CD4-positive, alpha-beta T cell (primary cell): ENCODE measurements at places on chromosomes 7 and 10.

DNA sequence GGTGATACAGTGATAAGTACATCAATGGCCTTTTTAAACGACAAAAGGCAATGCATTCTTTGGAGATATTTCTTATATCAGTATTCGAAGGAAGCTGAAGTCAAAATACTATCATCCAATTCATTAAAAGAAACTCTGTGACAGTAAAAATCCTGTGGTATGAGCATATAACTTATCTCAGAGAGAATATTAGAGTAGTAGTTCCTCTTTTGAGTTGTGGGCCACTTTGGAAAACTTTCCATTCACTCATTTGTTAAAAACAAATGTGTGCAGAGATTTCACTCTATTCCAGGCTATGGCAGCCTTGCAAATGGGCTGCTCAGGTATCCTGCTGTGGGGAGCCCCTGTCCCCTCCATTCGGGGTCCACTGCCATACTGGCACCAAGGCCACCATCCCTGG lies 55.3 kb upstream of the ZNF438 start:
- no peak for DNase-seq

- no peak for DNase-seq
Observed at GRCh38 chr10:86798611-86799010, 42.2 kb downstream of the BMPR1A start.

DNA sequence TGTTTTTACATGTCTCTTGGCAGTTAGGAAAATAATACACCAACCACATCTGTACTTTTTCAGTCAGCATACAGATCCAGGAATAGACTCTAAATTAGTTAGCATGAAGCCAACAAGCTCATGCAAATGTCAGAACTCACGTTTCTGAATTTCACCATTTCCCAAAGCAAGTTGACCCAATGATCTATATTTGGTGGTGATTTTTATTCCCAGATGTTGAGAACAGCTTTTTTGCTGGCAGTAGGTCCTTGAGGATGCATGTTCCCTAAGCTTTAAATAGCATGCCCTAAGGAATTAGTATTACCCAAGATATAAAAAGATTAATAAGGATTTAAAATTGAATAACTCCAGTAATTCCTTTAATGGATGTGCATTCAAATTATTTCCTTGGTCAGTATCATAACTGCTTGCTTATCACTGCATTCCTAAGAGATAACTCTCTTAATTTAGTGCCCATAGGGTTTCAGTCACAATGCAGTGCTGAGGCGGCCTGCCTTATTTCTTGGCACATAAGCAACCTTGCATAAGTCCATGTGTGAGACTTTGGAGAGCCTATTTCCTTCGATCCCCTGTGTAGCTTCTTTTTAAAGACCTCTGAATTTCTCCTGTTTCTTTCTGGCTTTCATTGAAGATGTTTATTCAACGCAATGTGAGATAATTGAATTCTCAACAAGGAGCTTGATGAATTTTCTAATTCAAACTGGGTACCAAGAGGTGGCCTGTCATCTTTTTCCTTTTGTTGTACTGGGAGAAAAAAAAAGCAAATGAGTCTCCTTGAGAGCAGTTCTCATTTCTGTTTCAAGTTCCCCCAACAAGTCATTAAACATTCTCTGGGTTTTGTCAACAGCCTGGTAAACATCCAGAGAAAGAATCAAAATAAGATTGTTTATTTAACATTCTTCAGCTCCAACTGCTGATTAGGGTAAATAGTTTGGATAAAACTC lies 135.3 kb upstream of the MEOX2 start:
- DNase-seq: no peak

- peak; percentile 37 for DNase-seq
Observed at GRCh38 chr10:21724687-21725367, 190.8 kb downstream of the MLLT10 start.

- DNase-seq: no peak
Observed at GRCh38 chr7:90311175-90311574, 9.9 kb downstream of the FAM237B start.

GRCh38 chr7:34060196-34060947 lies 155.0 kb downstream of the BMPER start:
- no peak for DNase-seq

GRCh38 chr7:135831455-135832195 lies 83.0 kb upstream of the FAM180A start:
- DNase-seq: no peak

DNA sequence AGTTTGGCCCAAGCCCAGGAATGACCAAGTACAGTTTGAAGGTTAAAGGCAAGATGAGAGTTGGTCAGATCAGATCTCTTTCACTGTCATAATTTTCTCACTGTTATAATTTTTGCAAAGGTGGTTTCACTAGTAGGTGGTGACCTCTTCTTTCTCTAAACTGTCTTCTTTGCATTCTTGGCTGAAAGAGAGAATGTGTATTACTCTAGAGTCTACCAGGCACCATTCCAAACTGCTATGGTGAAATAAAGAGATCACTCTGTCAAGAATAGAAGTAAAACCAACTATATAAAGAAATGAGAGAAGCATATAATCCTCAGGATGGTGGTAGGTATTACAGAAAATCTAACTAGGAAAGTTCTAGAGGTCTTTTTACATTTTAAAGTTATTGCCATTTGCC lies 72.7 kb downstream of the DYNC1I1 start:
- no peak for DNase-seq

DNA sequence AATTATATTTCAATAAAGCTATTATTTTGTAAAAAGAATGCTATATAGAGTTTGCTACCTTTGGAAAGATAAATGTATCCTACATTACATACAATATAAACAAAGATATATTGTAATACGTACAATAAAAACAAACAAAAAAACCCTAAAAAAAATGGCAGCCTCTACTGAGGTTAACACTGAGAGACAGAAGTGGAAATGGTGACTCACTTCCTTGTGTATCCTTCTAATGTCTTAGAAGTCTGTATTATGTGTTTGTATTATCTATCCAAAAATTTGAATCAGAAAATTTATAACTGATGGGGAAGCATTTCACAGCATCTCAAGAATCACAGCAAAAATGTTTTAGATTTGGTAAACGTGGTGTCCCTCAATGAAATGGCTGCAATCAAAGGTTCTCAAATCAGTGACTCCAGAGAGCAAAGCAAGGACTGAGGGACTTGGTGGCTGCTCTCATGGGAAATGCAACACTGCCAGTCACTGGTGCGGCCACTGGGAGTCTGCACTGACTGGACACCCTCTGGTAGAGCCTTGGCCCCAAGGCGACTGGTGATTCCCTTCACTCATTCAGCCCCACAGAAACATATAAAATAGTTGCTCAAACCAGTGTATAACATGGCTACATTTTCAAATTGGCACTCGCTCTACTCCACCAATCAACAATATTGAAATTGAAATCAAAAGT lies 53.8 kb downstream of the PANK1 start:
- no peak for DNase-seq

DNA sequence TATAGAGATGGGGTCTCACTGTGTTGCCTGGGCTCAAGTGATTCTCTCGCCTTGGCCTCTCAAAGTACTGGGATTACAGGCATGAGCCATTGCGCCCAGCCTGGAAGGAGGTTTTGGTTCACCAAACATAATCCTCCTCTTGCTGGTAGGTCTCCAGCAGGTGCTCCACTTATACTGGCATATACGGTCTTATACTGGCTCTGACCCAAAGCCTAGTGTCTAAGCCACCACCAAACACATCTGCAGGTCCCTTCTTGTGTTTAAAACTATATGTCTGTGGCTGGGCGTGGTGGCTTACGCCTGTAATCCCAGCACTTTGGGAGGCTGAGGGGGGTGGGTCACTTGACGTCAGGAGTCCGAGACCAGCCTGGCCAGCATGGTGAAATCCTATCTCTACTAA lies 5.4 kb downstream of the MBLAC1 start:
- no peak for DNase-seq

DNA sequence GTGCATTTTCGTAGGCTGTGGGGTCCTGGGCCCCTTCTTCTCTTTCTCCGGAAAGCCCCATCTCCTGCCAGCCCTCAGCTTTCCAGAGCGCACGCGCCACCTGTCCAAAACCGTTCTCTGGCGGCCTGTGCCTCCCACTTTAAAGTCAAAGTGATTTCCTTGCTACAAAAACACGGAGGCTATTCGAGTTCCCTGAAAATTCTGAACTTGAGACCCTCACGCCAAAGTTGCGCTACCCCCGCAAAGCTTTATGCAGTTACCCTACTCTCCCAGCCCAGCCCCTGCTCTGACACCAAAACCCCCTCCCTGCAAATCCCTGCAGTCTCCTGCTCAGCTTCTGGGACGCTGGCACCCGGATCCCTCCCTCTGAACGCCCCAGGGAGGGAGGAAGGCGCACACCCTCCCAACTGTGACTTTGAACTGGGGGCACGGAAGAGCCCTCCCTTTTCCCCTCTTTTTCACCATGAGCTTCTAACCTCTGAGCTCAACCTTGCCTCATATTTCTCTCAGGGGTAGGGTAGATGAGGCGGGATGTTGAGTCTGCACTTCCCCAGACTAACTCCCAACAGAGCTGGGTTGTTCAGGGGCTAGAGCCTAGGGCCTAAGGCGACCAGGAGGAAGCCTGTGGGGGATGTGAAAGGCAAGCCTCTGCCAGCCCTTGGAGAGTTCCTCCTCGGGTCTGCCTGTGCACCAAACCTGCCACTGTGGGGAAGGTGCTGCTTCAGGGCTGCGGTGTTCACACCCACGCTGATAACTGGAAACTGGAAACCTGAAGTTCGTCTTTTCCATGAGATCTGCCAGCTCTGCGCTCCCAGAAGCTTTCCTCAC lies 2.7 kb upstream of the PAX4 start:
- no peak for DNase-seq

DNA sequence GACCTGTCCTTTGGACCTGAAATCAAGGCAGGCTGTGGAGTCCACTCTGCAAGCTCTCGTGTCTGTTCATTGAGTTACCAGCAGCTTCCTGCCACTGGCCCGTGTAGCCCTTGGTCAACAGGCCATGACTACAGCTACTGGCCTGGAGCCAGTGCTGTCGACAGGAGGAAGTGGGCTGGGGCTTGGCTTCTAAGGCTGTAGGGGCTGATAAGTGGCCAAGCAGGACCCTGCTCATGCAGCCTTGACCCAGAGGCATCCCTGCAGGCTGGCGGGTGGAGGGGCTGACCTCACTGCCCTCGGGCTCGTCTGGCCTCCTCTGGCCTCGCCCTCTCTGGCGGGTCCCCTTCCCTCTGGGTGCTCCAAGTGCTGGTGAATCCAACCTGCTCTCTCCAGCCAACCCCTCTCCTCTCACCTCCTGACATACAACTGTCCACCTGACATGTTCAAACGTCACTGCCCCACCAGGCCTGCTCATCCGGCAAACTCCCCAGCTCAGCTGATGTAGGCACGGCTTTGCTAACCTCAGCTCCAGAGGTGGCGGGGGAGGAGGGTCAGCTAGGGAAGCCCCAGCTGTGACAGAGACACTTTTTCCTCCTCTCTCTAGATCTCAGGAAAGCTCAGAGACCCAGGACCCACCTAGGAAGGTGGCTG lies 188.6 kb upstream of the LYZL2 start:
- DNase-seq: no peak

- DNase-seq: no peak
Observed at GRCh38 chr10:132588301-132589013, 50.9 kb downstream of the INPP5A start.

DNA sequence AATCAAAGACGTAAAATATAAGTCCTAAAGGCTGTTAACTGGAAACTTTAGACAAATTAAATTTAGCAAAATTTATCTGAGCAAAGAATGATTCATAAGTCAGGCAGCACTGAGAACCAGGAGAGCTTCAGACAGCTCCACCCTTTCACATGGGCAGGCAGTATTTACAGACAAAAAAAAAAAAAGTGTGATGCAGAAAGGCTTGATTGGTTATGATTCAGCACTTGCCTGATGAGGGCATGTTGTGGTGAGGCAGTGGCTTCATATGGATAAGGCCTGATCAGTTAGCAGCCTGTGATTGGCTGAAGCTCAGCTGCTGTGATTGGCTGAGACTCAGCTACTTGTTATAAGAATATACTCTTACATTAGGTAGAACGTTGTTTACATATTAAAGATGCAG lies 495.4 kb upstream of the POM121L12 start:
- no peak for DNase-seq

- no peak for DNase-seq
Observed at GRCh38 chr10:133009218-133009950, 67.0 kb upstream of the CFAP46 start.

- no peak for DNase-seq
Observed at GRCh38 chr7:152859781-152860191, 100.2 kb downstream of the ACTR3B start.

DNA sequence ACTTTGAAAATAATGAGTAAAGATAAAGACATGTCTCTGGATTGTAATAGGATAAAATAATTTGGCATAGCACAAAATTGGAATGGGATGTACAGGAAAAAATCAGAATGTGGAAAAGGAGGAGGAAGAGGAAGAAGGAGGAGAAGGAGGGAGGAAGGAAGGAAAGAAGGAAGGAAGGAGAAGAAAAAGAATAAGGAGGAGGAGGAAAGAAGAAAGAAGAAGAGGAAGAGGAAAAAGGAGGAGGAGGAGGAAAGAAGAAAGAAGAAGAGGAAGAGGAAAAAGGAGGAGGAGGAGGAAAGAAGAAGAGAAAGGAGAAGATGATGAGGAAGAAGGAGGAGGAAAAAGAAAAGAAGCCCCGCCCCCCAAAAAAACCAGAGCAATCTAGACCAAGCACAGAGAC lies 95.9 kb downstream of the ST8SIA6 start:
- DNase-seq: no peak

- no peak for DNase-seq
Observed at GRCh38 chr7:158849768-158850544, 6.4 kb upstream of the DYNC2I1 start.

GRCh38 chr10:121418126-121418777 lies 180.0 kb downstream of the FGFR2 start:
- no peak for DNase-seq

DNA sequence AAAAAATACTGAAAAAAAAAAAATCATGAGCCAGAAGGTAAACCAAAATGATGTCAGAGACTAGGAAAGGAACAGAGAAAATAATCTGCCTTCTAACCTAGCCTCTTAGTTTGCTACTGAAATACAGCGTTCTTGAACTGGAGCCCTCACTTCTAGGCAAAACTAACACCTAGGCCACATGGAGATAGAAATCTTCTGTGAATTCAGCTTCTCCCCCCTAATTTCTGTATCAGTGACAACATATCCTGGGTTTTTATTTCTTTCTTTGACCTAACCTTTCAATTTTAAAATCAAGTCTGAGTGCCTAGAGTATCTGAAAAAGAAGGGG lies 100.1 kb upstream of the GLCCI1 start:
- no peak for DNase-seq

DNA sequence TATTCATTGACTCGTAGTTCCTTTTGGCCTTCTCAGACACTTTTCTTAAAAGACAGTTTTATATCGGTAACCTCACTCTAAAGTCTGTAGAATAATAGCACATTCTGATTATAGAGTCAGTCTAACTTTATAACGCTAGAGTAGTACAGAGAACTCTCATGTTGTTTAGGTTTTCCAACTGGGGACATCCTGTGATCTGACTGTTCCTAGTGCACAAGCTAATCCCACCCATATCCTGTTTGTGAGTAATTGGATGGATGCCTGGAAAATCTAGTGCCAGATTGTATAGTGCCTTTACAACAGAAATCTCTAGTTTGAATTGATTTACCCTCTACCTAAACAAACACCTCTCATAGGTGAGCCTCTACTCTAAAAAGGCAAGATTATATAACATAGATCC lies 107.4 kb downstream of the ZEB1 start:
- DNase-seq: no peak
